IPS-NIHi11 (cell line): ENCODE measurements at places on chromosomes 5 and 9.

GRCh38 chr5:40224421-40224820 is 455.3 kb upstream of the PTGER4 start:
- DNase-seq: no peak

DNA sequence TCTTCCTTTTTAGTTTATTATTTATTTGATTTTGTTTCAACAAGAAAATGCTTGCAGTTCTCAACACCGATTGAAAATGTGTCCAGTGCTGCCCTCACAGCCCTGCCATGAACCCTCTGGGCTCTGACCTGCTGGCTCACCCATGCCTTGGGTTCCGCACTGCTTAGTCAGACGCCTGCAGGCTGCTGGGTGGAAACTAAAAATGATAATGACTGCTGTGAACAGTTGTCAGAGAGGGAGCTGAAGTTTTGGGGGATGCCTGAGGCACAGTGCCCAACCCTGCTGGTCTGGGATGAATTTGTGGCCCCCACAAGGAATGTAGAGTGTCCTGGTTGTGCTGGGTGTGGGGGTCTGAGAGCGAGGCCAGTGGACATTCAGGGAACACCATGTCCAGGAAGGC is 22.2 kb upstream of the CFAP157 start:
- DNase-seq: no peak

DNA sequence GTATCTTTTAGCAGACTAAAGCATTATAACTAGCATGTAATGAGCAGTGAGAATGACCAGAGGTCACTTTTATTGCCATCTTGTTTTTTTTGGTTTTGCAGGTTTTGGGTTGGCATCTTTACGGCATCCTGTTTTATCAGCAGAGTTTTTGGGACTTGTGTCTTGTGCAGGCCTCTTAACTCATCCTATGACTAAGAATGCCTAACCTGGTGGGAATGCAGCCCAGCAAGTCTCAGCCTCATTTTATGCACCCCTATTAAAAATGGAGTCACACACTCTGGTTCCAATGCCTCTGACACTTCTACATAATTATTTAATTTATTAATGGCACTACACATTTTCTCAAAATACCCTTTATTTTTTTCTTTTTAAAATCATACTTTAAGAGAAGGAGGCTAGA is 726.5 kb upstream of the RIOK2 start:
- no peak for DNase-seq

- no peak for DNase-seq
These were observed 93.9 kb downstream of the EFNA5 start for GRCh38 chr5:107576736-107577393.

DNA sequence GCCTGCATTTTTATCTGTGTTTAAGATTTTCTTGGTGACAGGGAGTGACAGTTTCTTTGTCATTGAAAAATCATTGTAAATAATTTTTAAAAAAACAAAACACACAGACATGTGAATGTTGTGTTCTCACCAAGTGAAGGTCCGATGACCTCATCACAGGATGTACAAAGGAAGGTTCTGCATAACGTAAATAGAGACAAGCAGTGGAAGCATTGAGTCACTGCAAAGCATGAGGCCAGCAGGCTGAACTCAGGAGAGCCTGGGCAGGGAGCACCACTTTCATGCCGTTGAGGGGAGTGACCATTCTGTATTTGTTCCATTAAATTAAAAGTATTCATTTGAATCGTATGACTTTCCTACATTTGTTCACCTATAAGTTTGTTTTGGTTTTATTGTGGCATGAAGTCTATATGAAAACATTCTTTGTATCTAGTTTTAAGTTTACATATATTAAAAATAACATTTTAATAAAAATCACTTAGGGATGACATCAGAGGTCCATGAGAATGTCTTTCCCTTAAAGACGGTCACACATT is 70.4 kb upstream of the TLE1 start:
- DNase-seq: no peak

DNA sequence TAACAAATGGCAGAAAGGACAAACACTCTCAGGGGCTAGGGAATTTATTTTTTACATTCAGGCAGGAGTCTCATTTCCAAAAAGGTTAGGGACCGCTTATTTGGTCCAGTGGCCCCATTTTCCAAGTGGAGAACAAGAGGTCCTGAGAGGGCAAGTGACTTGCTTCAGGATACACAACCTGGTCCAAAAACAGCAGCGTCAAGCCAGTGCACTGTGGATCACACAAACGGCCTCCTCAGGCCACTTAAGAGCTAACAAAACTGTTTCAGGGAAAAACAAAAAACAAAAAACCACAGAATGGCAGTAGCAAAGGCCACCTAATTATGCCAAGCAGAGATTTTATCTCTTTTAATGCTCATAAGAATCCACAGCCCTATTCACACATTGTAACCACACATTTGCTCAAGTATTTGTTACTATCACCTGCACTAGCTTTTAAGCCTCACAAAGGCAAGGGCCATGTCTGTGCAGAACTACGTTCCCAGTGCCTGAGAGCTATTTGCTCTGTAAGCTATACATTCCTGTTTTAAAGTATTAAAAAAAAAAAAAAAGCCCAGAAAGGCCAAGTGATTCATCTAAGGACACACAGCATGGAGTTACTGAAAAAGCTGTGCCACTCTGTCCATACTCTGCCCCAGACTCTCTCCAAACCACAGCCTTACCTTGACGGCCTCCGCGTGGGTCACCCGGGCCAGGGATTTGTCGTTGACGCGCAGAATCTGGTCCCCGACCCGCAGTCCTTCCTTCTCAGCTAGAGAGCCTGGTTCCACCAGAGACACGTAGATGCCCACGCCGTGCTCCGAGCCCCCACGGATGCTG is 1.5 kb downstream of the WHRN start:
- DNase-seq: no peak

- peak; percentile 24 for DNase-seq
These were observed 159.5 kb downstream of the GABRG2 start for GRCh38 chr5:162227075-162227474.

GRCh38 chr9:92641092-92641809 is 28.7 kb downstream of the IPPK start:
- DNase-seq: no peak

GRCh38 chr9:129407905-129408452 is 212.9 kb downstream of the C9orf50 start:
- no peak for DNase-seq

DNA sequence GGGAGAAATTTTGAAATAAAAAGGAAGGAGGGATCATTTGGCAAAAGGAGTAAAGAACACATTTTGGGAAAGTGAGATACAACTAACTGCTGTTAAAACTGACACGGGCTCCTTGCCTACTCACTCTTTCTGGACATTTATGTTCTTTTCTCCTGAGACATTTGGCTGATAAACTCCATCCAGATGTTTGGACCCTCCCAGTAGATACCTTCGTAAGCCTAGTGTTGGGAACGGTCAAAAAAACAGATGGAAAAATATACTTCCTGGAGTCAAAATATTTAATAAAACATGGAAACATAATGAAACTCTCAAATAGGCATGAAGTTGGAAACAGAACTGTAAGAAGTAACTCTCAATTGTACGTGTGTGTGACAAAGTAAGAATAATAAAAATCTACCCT is 360.1 kb upstream of the RIOK2 start:
- DNase-seq: no peak

DNA sequence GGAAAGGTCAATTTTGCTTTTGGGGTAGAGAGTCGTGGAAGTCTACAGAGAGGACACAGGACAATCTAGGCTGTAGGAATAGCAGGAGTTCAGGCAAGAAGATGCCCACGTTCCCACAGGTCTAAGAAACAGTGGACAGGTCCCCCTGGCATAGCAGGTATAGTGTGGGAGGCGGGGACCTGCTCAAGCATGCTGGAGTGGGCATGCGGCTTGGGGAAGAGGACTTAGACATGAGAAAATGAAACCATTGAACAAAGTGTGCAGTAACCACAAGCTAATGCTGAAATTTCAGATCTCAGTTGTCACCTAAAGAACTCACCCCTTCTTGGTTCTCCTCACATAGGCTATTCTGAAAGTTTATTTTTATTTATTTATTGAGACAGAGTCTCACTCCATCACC is 142.8 kb upstream of the EFNA5 start:
- no peak for DNase-seq

GRCh38 chr9:116978155-116978554 is 291.1 kb downstream of the TRIM32 start:
- DNase-seq: no peak

GRCh38 chr5:10552183-10553143 is 11.4 kb upstream of the ANKRD33B start:
- DNase-seq: no peak

DNA sequence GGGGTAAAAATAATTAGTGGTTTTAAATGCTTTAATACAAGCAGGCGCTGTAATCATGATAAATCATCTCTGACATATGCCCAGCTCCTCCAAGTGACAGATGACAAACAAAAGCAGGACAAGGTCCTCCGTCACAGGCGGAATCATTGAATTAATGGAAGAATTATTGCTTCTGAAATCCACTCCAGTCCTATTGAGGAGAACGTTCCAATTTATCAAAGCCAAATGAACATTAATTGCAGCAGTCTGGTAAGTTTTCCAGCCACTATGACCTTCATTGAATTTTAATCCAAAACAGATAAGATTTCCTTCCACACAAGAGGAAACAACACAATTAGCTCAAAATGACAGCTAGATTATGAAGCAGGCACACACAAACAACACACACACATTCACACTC is 136.8 kb downstream of the ASTN2 start:
- no peak for DNase-seq

DNA sequence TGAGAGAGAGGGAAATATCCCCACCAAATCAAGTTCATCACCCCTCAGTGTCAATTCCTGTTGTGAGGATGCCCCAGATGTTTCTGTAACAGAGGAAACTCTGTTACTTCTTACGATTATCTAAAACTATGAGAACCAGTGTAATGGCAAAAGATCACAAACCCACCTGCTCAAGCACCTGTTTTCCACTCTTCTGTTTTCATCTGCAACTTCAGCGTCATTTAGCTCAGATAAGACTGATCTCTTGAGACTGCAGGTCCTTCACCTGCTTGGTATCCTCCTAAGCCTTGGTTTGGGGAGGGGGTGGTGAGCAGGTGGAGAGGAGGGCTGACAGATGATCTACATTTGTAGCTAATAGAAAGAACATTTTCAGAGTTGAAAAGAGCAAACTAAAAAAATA is 229.3 kb downstream of the SLF1 start:
- DNase-seq: no peak

GRCh38 chr9:127541865-127542264 is 70.2 kb upstream of the STXBP1 start:
- DNase-seq: no peak

GRCh38 chr9:6305954-6306563 is 22.1 kb upstream of the TPD52L3 start:
- peak; percentile 36 for DNase-seq

DNA sequence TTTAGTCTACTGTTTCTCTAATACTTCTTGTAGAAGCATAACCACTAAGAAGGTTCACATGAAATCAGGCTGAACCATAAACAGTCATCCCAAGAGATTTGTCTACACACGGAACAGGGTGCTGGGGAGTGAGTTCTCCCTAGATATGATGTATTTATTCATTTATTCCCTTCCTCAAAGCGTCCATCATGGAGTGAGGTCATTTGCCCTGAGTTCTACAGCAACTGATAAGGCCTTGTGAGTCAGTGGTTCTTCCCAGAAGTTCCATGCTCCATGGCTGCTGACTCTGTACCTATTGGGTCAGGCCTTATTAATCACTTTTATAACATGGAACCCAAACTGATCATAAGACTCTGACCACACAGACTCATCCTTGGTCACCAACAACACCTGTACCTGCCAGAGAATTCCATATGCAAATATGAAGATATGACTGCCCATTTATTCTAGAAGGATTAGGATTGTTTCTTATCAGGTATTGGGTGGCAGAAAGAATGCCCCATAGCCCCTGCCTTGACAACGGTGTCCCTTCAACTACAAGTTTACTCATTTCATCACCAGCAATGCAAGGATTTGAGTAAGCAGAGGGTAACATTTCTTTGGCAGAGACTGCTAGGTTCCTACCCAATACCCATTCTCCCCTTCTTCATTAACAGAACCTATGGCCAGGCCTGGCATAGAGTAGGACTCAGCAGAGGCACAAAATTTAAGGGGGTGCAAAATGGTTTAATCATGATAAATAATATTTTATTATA is 118.1 kb downstream of the LHFPL2 start:
- DNase-seq: no peak

GRCh38 chr5:93224624-93225023 is 356.4 kb downstream of the NR2F1-AS1 start:
- no peak for DNase-seq

GRCh38 chr5:177509381-177509951 is at the start of gene DOK3:
TSS of gene DOK3 (minus strand) at chr5:177509826. CDS start at chr5:177509540, 286 bp downstream.
- no peak for DNase-seq

- DNase-seq: no peak
These were observed 50.8 kb downstream of the PBX3 start for GRCh38 chr9:125797930-125798329.

GRCh38 chr9:96680812-96681499 is 25.8 kb upstream of the PRXL2C start:
- no peak for DNase-seq

GRCh38 chr9:27447031-27447683 is 76.9 kb upstream of the IFNK start:
- DNase-seq: no peak

- no peak for DNase-seq
These were observed 9.7 kb downstream of the SEMA6A start for GRCh38 chr5:116564756-116565490.

DNA sequence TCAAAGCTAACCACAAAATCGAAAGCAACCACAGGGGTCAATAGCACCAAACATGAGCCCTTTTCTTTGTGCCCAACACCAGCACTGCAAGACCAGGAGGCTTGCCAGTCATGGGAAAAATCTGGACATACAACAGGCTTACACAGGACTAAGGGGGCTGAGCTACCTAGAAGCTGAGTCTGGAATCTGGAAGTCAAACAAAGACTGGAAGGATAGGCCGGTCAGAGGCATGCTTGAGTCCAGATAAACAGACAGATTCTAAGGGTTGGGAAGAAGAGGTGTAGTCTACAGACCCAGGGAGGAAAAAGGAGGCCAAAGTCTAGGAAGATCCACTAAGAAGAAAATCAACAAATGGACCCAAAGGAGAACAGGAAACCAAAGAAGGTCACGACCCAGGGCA is 73.3 kb downstream of the MYO10 start:
- no peak for DNase-seq

GRCh38 chr5:116736671-116737070 is 162.0 kb upstream of the SEMA6A start:
- no peak for DNase-seq

- no peak for DNase-seq
These were observed 21.5 kb upstream of the KLF9 start for GRCh38 chr9:70435948-70436347.
